Caki2 (cell line): ENCODE measurements at places on chromosomes 16 and 17.

DNA sequence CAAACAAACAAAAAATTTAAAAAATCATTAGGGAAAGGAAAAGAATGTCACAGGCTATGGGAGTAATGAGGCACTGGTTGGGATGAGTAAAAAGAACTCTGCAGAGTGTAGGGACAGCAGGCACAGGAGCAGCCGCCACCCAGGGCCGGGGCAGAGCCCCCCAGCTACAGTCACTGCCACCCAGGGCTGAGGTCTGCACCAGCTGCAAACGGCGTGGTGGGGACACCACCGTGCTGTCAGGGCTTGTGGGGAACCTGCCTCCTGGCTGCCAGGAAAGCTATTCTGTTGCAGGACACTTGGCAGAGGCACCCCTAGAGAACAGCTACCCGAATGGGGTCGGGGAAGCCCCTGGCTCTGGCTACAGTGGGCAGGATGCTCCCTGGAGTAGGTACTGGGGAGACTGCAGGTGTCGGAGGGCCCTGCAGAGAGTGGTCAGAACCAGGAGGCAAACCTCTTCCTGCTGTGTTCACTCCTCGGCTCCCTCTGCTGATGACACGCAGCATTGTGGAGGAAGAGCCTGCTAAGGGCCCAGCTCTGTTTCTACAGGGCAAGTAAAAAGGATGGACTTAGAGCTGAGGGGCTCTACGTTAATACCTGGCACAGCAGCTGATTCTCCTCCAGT is 32.3 kb upstream of the CAPN15 start:
- DNase-seq: peak; percentile 48

DNA sequence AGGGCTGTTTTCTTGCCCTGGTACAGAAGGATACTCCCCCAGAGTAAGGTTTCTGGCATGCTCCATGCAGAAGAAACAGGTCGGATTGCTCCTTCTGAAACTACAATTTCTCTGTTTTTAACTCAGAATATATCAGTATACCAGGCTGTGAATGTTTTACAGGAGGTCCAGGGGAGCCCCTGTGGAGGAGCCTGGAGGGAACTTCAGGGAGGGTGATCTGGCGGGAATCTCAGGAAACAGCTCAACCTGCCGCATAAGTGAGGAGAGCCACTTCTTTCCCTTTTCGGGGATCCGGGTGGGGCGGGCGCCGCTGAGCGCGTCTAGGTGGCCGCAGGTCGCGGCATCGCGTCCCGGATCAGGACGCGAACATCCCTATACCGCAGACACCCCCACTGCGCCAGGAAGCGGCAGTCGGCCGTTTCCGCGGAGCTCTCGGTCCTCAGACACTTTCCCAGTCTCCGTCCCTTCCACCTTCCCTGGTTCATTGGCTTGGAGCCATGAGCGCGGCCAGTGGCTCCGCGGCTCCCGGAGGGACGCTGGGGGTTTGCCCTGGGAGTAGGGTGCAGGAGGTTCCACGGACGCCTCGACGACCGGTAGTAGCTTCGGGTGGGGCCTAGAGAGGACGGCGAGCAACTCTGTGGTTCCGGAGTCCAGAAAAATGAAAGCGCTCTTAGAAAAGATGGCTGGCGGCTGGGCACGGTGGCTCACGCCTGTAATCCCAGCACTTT is 3.1 kb upstream of the ZNF764 start:
- no peak for DNase-seq

- DNase-seq: no peak
Observed at GRCh38 chr17:49914664-49915063, 54.3 kb upstream of the DLX4 start.

- DNase-seq: no peak
Observed at GRCh38 chr17:77884019-77884418, 74.5 kb upstream of the TNRC6C start.

- DNase-seq: peak; percentile 83
Observed at GRCh38 chr16:12062343-12063003, 85.9 kb downstream of the SNX29 start.

DNA sequence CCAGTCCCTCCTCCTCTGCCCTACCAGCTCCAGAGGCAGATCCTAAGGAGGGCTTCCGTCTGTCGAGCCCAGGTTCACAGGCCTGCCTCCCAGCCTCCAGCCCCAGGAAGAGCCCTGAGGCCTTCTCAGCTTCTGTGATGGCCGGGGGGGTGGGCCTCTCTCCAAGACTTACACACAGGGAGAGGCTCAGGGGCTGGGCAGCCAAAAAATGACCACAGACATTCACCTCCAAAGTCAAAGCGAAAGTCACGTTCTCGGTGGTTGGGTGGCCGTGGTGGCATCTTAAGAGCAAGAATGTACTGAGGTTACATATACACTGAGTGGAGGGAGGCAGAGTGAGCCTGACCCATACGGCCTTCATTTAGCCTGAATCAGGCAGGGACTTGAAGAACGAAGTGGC is 119.1 kb downstream of the CCDC182 start:
- no peak for DNase-seq

DNA sequence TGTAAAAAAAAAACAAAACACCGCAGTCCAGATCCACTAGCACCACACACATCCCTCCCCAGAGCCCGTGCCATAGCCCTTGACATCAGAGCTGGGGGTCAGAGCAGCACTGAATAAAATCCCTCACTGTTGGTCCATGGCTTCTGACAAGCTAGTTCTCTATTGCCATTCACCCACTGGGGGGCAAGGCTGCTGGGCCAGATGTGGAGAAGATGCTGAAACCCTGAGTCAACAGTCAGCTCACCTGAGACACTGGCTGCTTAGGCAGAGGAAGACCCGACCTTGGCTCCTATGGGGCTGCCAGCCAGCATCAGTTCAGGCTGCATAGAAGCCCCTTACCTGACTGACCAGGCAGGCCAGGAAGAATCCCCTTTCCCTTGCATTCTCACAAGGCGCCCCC is 228.2 kb downstream of the SOX9 start:
- DNase-seq: no peak

GRCh38 chr17:2158396-2158780 is 103.5 kb downstream of the HIC1 start:
- no peak for DNase-seq

- DNase-seq: no peak
Observed at GRCh38 chr17:50275279-50275678, 1.0 kb downstream of the TMEM92 start.

DNA sequence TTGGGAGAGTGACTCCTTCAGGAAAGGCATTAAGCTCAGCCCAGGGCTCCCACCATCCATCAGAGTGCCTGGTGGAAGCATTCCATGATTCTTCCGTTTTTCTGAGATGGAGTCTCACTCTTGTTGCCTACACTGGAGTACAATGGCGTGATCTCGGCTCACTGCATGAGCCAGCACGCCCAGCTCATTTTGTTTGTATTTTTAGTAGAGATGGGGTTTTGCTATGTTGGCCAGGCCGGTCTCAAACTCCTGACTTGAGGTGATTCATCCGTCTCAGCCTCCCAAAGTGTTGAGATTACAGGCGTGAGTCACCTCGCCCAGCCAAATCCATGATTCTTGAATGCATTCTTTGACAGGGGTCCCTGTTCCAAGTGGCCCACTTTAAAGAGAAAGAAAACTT is 23.1 kb downstream of the MIS12 start:
- DNase-seq: no peak

- DNase-seq: peak; percentile 74
Observed at GRCh38 chr17:82863941-82864712, 24.3 kb upstream of the ZNF750 start.

GRCh38 chr16:23148166-23148512 is 1.1 kb downstream of the USP31 start:
- DNase-seq: no peak

- DNase-seq: no peak
Observed at GRCh38 chr17:4666296-4666695, 24.8 kb upstream of the ALOX15 start.
